ENCODE measurements at places on chromosomes 3 and 15.

- no peak for DNase-seq
These were observed 137.7 kb downstream of the NUP210 start for GRCh38 chr3:13282358-13282985.

GRCh38 chr15:51205050-51205975 lies 110.6 kb upstream of the TNFAIP8L3 start:
- no peak for DNase-seq

- no peak for DNase-seq
These were observed 9.1 kb downstream of the HDC start for GRCh38 chr15:50256188-50257041.

DNA sequence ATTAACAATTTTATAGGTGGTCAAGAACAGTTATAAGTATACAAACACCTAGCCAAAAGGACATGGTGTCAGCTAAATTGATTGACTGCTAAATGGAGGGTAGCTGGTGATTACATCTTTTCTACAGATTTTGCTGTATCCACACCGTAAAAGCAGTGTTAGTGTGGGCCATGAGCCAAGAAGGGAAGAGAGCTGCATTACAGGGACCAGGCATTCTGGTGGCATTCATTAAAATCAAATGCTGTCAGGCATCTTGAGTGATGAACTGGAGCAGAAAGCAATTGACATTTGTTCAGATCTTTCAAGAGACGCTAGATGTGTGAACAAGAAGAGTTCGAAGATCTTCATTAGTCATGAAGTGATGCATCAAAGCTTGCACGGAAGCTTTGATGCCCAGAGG lies 177.9 kb downstream of the ARPP21 start:
- no peak for DNase-seq

GRCh38 chr3:64293121-64293520 lies 67.9 kb upstream of the PRICKLE2 start:
- DNase-seq, result no peak

GRCh38 chr3:49673715-49674496 lies at the start of gene APEH:
Gene APEH, plus strand, starts transcription at chr3:49674351. Its CDS starts 51 bp downstream, at chr3:49674402.
- DNase-seq, result peak; percentile 96

- no peak for DNase-seq
These were observed 40.5 kb downstream of the ANO10 start for GRCh38 chr3:43581343-43581742.

GRCh38 chr3:119322021-119322834 lies 28.0 kb downstream of the ARHGAP31 start:
- DNase-seq, result no peak

GRCh38 chr3:156648086-156648485 lies 26.3 kb upstream of the TIPARP start:
- no peak for DNase-seq

DNA sequence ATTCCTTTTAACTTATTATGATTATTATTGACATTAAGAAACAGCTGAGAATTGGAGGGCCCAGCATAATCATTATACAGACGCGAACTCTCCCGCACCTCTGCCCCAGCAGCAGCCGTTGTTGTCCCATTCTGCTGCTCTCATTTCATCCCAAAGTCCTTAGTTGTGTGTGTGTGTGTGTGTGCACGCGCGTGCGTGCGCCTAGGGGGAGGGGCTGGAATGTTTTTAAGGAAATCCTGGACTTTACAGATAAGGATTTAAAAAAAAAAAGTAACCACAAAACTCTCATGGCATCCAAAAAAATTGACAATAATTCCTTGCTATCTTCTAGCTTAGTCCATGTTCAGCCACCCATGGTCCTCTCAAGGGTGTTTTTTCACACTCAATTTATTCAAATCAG lies 134.2 kb downstream of the WNT7A start:
- DNase-seq, result no peak
